ENCODE measurements at places on chromosomes 4 and X. TPM values are rescaled to one million over a fixed set of nuclear protein-coding genes. Genes with fewer than 3 reads are reported as not detected.

Gene NKX3-2
- not detected for total RNA-seq

Gene TMEM31
- 0.44 TPM for total RNA-seq

Gene TEC
- total RNA-seq: 1.8 TPM

Gene FAM9B
- total RNA-seq: not detected

Gene CORIN
- total RNA-seq: not detected

DNA sequence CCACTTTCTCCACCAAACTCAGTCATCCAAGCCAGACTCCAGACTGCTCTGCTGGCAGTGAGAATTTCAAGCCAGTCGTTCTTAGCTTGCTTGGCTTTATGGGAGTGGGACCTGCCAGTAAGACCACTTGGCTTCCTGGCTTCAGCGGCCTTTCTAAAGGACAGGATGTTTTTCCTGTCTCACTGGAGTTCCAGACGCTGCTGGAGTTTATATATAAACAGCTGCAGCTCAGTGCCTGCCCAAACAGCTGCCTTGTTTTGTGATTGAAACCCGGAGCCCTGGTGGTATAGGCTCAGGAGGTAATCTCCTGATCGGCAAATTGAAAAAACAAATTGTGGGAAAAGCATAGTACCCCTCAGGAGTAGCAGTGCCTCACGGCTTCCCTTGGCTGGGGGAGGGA is 1165.8 kb upstream of the ADGRL3 start:
- H3K36me3 ChIP-seq: no peaks in the 10 kb centered on the region
- H3K27me3 ChIP-seq: no peaks in the 10 kb centered on the region
- DNase-seq: no peak
- no peaks in the 10 kb centered on the region for H3K4me1 ChIP-seq
- H3K27ac ChIP-seq: no peak overlapping the region

GRCh38 chr4:167475951-167476350 is 241.7 kb upstream of the SPOCK3 start:
- H3K4me3 ChIP-seq: no peak overlapping the region
- H3K4me1 ChIP-seq: no peaks in the 10 kb centered on the region
- no peak for DNase-seq
- H3K36me3 ChIP-seq: no peaks in the 10 kb centered on the region
- H3K27me3 ChIP-seq: no peaks in the 10 kb centered on the region
